GM23248 (cell line): ENCODE measurements at places on chromosomes 16 and 17. TPM values are rescaled to one million over a fixed set of nuclear protein-coding genes. Genes with fewer than 3 reads are reported as not detected.

GRCh38 chr17:30031214-30031869 lies 85.3 kb upstream of the NSRP1 start:
- H3K4me1 ChIP-seq = no peaks in the 10 kb centered on the region
- H3K36me3 ChIP-seq = no peaks in the 10 kb centered on the region
- DNase-seq = no peak
- H3K27ac ChIP-seq = no peak overlapping the region
- H3K4me3 ChIP-seq = no peak overlapping the region

Gene RHBDL3
- 0.09 TPM in 1 of 2 replicates, not detected in the other for polyA plus RNA-seq

DNA sequence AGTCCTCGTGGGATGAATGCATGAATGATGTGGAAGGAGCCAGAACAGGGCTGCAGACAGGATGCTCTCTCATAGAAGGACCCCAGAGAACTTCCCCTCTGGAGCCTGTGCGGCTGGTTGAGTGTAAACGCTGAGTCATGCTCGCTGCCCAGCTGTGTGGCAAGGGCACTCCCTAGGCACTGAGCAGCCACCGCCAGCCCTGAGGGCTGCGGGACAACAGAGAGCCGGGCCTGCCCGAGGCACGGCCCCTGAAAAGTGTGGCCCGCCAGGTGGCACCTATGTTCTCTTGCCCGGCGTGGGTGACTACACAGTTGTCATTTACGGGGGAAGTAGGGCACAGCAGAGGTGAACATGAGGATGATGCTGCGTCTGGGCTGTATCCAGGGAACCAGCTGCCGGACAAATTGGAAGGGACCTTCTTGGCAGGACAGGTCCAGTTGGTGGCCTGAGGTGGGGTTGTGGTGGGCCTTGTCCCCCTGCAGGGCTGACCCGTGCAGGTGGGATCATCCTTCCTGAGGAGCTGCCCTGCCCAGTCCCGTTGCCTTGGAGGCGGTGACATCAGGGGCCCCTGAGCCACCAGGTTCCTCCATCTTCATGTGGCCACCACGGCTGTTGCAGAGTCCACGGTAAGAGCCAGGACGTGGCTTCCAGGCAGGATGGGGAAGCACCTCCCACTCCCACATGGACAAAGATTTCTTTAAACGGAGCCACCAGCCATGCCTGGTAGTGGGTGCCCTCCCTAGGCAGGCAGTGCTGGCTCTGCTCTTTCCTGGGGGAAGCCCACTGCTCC lies 94.8 kb upstream of the CBX4 start:
- H3K27me3 ChIP-seq = peaks cover 9% of the 10 kb centered on the region
- no peak overlapping the region for H3K4me3 ChIP-seq
- DNase-seq = peak; percentile 23
- no peak overlapping the region for H3K27ac ChIP-seq

GRCh38 chr17:6299275-6299674 lies 135.6 kb downstream of the AIPL1 start:
- H3K36me3 ChIP-seq = no peaks in the 10 kb centered on the region
- H3K27ac ChIP-seq = no peak overlapping the region
- no peak overlapping the region for H3K4me3 ChIP-seq
- no peak for DNase-seq
- H3K27me3 ChIP-seq = no peaks in the 10 kb centered on the region
- H3K4me1 ChIP-seq = no peaks in the 10 kb centered on the region

DNA sequence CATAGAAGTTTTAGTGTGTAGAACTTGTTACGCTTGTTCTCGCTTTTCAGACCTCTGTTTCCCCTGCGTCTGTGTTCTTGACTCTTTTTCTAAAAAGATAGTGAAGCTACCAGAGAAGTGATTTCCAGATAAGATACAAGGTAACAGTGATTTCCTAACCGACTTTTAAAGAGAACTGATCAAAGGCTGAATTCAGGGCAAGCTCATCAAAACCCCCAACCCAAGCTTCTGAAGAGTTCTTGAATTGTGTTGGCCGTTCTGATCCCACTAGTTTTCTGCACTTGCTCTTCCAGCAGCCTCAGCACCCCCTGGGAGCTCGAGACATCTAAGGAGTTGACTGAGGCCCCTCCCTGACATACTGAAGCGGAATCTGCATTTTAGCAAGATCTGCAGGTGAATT lies 12.7 kb upstream of the NSMCE1 start:
- DNase-seq = no peak
- H3K27ac ChIP-seq = no peak overlapping the region

DNA sequence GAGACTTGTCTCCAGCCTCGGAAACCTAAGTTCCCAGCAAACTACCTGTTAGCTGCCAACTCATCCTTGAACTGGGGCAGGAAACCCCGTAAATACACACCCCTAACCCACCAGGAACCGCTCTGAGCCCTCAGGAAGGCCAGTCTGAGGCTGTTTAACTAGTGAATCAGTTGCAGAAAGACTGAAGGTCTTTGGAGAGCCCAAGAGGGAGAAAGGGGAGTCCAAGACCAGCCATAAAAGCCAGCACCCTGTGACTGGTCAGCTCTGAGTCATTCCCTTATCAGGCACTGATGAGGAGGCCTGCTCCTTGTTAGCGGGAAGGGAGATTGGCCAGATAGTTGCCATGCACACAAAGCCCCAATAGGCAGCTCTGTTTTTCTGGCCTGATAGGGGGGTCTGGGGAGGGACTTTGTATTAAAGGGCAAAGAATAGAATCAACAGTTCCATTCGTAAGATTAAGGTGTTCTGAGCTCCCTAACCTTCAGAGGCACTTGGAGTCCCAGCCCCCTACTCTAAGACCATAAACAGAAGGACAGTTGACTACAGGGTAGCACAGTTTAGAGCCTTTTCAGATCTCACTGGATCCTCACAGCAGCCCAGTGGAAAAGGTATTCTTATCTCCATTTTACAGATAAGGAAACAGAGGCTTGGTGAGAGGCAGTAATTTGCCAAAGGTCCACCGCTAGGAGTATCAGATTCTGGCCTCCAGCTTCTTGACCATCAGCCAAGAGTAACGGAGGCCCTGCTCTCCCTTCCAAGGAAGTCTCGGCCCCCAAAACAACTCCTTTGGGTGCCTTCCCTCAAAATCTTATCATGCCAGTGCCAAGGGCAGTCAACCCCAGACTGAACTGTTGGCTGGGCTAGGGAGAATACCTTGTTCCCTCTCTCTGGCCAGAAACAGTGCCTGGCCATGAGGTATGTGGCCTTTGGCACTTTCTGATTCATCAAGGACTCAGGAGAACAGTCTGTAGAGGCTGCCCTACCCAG lies 2.2 kb upstream of the KRT19 start:
- no peaks in the 10 kb centered on the region; the same call in 1 of the 2 replicates for H3K27me3 ChIP-seq
- no peak overlapping the region for H3K4me3 ChIP-seq
- DNase-seq = peak; percentile 90
- peaks cover 22% of the 10 kb centered on the region for H3K4me1 ChIP-seq

DNA sequence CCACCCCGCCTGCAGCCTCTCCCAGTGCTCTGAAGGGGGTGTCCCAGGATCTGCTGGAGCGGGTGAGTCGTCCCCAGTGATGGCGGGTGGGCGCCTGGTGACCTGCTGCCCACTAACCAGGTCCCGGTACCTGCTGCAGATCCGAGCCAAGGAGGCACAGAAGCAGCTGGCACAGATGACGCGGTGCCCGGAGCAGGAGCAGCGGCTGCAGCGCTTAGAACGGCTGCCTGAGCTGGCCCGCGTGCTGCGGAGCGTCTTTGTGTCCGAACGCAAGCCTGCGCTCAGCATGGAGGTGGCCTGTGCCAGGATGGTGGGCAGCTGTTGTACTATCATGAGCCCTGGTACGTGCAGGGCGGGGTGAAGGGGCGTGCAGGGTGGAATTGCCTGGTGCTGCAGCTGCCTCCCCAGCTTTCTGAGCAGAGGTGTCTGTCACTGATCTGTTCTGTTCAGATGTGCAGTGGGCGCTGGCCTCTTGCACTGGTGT lies 3.6 kb downstream of the CDT1 start:
- no peak for DNase-seq
- H3K36me3 ChIP-seq = no peaks in the 10 kb centered on the region
- H3K4me3 ChIP-seq = no peak overlapping the region
